ENCODE measurements at places on chromosomes 2 and 18.

GRCh38 chr18:44750774-44751173, 70.1 kb downstream of the SETBP1 start:
- no peak for DNase-seq

- no peak for DNase-seq
Measured at GRCh38 chr2:152560166-152560565, 157.1 kb downstream of the PRPF40A start.

DNA sequence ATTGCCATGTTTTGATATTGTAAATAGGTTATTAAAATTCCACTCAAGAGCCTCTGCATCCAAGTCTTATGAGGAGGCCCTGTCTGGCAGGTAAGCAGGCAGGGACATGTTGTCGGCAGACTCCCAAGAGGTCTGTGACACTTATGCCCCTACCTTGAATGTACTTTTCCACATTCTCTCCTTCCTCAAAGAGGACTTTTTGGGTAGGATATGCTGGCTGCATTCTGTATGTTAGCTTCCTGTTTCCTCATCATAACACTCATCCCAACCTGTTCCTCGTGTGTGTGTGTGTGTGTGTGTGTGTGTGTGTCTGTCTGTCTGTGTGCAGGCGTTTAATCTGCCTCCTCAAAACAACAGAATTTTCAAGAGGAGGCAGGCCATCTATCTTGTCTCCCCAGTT, 75.3 kb downstream of the USP40 start:
- DNase-seq, result no peak

- no peak for DNase-seq
Measured at GRCh38 chr2:208142240-208142924, 3.6 kb downstream of the CRYGB start.

GRCh38 chr2:120531863-120532600, 186.1 kb downstream of the INHBB start:
- no peak for DNase-seq

DNA sequence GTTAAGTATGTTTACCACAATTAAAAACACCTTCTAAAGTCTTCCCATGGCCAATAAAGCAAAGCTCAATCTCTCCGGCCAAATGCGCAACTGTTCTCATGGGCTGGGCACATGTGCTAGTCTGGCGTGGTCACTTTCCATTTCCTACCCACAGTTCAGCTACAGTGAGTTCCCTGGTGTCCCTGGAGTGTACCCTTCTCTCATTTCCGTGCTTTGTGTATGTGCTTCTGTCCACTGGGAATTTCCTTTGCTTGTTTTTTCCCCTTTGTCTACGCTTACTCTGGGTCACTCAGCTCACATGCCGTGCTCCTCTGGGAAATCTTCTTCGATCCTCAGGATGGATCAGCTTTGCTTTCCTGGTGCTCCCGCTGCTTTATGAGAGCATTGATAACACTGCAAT, 69.6 kb upstream of the GYPC start:
- DNase-seq, result no peak

- no peak for DNase-seq
Measured at GRCh38 chr2:140117386-140117785, 1337.2 kb upstream of the NXPH2 start.

- DNase-seq, result no peak
Measured at GRCh38 chr2:157836531-157836930, 39.6 kb downstream of the ACVR1 start.

GRCh38 chr2:111897924-111898702, at the start of gene MERTK:
MERTK (plus strand) TSS chr2:111898607; CDS start chr2:111898736, 129 bp downstream.
- DNase-seq, result peak; percentile 88

- no peak for DNase-seq
Measured at GRCh38 chr2:165369131-165369897, 100.2 kb upstream of the CSRNP3 start.

DNA sequence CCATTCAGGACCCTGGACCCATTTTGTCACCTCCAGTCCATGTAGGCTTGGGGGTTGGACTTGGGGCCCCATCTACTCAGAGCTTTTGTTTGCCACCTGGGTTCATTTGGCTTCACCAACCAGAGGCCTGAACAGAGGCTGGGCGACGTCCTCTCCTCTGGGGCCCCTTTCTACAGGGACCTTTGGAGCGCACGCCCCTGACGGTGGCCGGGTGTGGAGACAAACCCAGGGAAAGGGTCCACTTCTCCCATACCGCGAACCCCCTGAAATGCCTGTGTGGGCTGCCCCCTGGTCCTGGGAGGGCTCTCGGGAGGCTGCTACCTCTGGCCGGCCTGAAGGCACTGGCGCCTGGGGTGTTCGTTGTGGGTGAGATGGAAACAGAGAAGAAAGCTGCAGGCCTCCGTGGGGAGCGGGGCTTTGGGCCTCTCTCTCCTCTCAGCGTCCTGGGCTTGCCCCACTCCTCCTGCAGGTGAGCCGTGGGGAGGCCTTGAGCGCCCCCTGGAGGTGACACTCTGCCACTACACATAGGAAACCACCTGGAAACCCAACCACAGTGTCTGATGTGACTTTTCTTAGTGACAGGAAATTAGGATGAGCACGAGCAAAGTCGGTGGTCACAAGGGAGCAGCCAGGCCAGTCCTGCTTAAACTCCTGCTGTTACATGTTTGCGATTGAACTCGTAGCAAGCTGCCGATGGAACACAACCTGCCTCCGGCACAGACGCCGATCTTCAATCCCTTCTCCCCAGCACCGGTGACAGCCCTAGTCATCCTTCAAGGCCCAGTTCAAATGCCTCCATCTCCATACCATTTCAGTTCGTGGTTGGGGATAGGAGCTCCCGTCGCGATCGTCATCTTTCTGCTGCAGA, 12.0 kb upstream of the NTSR2 start:
- no peak for DNase-seq

DNA sequence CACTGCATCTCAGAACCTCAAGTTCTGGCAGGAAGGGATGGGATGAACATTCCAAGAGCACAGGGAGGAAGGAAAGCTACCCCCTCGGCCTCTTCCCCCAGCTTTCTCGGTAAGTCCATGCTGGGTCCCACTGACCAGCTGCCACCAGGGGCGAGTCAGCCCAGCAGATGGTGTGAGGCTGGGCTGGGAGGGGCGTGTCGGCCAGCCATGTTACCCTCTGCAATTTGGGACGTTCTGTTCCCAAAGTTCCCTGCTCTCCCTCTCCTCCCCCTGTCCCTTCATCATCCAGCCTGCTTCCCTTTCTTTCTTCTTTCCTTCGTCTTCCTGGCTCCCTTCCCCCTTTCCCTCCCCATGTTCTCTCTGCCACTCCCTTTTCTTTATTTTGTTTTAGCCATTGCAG, 74.3 kb upstream of the TNP1 start:
- DNase-seq, result no peak

DNA sequence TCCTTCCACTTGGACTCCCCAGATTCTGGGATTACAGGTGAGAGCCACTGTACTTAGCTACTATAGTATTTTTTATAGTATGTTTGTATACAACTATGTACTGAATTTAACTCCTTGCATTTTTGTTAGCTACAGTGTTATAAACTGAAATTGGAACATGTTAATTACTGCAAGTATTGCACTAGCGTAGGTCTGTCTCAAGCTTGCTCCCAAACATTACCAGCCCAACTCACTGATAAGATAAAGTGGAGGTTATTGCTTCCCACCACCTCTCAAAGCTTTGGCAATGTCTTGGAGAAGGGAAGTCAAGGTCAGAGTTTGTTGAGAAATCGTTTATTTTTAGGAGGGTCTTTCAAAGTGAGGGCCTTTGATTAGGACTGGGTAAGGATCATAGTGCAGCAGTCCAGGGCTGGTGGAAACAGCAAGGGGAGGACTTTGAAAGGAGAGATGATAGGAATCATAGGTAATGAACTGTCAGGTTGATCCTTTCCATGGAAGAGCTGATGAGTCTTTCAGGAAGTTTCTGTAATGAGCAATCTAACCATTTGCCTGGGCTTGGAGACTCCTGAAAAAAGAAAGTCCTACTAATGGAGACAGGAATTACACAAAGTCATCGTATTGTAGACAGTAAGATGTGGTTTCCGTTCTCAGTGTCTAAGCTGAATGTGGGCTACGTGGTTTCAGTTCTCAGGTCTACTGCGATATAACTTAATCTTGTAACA, 257.1 kb downstream of the MYO3B start:
- no peak for DNase-seq

DNA sequence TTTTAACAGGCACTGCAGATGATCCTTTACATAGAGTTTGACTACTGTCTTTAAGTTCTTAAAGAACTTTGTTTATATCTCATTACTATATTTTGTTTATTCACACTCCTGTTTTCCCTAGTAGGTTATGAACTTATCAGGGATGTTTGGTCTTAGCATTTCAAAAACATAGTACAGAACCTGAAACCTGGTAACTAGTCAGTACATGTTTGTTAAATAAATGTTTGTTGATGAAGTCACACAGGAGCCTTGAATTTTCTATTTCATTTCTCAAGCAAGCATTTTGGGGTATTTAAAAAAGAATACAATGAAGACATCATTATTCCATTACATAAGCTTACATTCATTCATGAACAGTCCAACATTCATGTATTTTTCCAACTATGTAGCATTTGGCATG, 280.3 kb upstream of the ZSWIM2 start:
- DNase-seq, result no peak

DNA sequence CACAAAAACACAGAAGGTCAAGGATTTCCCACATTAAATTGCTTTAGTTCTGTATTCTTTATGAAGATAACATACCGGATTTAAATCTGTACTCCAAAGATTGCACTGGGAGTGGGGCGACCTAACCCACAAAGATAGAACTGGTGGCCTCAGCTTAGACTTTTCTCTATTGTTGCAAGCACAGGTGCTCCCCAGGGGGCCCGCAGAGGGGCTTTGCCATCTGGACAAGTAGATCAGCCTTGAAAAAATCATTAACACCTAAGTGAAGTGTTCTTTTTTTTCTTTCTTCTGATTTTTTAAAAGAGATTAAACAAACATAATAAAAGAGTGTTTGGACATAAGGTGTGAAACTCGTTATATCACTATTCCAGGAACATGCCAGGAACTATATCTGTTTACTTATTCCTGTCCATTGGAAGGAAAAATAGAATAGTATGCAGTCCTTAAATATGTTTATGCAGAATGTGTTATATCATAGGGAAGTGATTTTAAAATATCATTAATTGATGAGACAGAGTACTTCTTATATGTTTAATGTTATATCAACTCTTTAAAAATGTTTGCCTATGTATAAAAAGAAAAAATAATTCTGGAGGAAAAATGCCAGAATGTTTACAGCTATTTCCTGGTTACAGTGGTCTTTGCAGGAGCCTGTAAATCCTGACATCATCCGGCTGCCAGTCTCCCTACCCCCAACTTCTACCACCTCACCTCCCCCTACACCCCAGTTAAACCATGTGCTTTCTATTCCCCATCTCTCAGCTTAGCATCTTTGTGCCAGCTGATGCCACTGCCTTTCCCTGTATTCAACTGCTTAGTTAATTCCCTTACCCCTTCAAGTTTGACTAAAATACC, 679.2 kb downstream of the CNTNAP5 start:
- DNase-seq, result no peak

DNA sequence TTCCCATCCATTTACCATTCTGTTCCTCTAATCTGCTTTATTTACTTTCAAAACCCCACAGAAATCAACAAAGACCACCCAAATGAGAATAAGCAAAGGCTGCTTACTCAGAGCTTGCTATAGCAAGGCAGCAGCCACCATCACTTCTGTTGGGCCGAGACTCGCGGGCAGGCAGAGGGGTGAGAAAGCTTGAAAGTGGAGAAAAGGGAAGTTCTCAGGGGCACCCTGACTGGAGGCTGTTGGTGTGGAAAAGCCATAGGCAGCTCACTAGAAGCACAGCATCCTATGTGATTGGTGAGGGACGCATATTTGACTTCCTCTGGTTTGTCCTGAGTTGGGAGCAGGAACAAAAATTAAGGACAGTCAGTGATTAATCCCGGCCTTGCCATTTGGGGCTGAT, 269.7 kb upstream of the THSD7B start:
- DNase-seq, result no peak
